ENCODE measurements at places on chromosomes 5 and 9.

- DNase-seq: no peak
Observed at GRCh38 chr5:169160405-169160901, 140.5 kb downstream of the SLIT3 start.

DNA sequence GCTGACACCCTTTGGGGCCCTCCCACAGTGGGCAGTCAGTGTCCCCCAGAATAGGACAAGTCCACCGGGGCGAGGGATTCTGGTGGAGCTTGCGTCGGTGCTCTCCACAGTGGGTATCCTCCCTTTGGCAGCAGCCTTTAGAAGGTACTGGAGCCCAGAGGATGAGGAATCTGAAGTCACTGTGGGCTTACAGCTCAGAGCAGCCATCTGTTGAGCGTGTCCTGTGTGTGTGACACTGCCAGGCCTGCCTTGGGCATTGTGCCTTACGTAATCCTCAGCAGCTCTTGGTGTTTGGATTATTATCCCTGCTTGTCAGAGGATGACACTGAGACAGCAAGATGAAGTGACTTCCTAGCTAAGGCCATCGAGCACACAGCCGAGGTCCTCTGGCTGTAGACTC, 12.6 kb downstream of the URM1 start:
- no peak for DNase-seq

DNA sequence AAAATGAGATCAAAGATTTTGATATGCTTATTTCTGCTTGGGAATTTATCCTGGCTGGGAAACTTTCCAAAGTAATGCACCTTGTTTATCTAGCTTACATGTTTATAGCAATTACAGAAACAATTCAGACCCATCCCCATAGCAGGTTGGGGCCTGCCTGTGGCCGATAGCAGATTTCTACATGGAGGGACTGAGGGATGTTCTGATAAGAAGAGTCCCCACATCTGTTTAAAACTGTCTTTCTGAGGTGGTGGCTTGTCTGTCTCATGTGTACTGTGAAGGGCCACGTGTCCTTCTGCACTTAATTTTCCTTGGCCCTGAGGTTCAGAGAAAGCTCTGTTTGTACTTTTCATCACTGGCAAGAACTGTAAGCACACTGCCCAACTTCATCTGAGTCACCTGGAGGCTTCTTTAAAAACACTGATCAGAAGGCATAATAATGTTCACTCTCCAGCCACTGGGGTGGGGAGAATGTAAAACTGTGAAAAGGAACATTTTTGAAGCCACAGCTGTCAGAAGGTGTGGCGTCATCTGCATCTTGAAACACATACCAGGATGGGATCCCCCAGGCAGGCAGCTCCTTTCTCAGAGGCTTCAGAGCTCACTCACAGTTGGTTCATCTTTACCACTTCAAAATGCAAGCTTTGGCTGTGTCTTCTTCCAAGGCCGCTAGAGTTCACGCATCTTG, 80.3 kb downstream of the MAP1B start:
- DNase-seq: no peak

GRCh38 chr9:93967020-93967803, 12.1 kb upstream of the BARX1 start:
- DNase-seq: no peak

DNA sequence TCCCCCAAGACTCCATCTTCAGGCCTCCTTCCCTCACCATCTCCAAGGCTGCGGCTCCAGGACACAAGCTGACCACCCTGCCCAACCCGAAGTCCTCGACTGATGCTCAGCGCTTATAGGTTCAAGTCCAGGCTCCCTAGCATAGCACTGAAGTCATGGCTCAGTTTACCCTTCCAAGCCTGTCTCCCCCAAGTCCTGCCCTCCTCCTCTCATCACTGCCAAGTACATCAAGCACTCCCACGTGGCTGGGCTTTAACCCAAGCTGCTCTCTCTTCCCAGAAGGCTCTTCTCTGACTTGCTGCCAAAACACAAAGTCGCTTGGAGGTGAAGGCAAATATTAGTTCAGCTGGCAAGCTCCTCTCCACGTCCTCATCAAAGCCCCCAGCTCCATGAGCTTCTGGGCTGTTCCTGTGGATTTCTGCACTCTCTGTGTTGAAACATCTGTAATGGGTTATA, 22.1 kb upstream of the MARCHF6 start:
- no peak for DNase-seq

DNA sequence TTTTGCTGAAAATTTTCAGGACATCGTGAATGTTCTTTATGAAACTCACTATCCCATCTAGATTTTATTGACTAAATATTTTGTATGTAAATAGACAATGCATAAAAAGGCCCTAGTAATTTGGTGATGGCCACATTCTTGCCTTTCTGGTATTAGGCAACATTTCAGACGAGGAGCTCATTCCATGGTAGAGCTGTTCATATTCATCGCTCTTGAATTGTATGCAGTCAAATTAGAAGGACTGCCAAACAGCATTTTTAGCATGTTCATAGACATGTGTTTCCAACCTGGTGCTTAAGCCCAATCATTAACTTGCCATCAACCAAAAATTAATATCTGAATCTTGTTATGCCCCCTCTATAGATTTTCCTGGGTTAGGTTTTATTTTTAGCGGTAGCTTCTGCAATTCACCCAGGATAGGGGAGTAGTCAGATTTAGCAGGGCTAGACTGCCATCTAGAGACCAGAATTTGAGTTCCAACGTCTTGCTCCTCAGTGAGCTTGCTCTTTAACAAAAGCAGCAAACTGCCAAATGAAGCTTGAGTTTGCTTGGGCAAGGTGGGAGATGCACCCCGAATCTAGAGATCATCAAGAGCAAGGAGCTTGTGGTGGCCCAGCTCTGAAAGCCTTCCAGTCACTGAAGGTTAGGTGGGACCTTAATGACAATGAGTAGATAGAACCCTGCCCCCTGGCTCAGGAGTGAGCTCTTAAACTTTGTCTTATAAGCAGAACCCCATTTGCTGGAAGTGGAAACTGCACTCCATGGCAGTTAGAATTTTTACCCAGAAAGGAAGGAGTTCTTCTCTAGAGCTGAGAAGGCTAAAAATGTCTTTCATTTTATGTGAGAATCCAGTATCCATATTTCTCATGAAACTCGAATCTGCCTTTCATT, 456.2 kb downstream of the RASEF start:
- no peak for DNase-seq

Measured in T-helper 17 cell (primary cell).